Stimulated activated CD8-positive, alpha-beta memory T cell treated with anti-CD3 and anti-CD28 coated beads, Interleukin-7, amount 100 ng/mL, for 1 hour (primary cell): ENCODE measurements at places on chromosomes 6 and 20.

GRCh38 chr6:9504191-9504590 is 910.7 kb downstream of the TFAP2A start:
- DNase-seq, result no peak

GRCh38 chr6:22150368-22151035 is 146.3 kb downstream of the PRL start:
- DNase-seq, result no peak

GRCh38 chr20:18527339-18527738 is 19.6 kb downstream of the SEC23B start:
- no peak for DNase-seq

GRCh38 chr6:5998711-5999687 is 7.7 kb downstream of the NRN1 start:
- no peak for DNase-seq

DNA sequence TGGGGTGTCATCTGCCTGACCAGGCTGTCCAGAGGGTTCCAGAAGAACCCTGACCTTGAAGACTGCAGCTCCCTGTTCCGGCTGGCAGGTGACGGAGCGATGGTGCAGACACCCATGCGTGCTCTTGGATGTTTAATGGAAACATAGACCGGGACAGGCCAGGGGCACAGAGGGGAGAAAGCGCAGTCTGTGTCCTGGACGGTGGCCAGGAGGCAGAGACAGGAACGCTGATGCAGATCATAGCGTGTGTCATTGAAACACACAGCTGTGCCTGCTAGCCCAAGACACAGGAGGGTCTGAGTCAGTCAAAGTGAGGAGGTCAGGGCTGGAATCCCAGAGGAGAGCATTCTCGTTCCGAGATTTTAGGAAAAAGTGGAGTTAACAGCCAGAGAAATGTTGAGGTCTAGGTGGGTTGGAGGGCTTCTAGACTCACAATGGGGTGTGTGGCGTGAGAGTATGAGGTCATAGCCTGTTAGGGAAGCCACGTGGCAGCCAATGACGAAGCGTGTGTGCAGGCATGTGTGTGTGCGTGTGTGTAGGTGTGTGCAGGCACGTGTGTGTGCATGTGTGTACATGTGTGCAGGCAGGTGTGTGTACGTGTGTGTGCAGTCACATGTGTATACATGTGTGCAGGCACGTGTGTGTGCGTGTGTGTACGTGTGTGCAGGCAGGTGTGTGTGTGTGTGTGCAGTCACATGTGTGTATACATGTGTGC is 167.0 kb downstream of the ERMARD start:
- no peak for DNase-seq

DNA sequence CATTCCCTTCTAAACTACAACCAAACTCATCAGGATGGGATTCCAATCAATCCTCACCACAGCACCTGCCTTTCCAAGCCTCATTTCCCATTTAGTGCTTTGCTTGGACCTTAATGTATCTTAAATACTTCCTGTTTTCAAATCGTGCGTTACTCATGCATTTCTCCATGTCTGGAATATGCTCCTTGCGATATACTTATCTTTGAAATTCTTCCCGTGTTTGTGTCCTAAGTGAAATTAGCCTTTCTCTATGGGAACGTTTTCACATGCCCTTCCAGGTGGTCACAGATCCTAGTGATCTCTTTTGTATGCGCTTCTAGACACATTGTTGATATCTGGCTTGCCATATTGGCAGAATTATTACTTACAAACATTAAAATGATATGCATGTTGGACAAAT is 620.6 kb upstream of the AGPAT4 start:
- DNase-seq, result no peak

- DNase-seq, result no peak
These were observed 61.1 kb downstream of the TSPYL4 start for GRCh38 chr6:116192786-116193185.

- DNase-seq, result no peak
These were observed 278.5 kb upstream of the MARCKS start for GRCh38 chr6:113578691-113579090.

- no peak for DNase-seq
These were observed 23.9 kb upstream of the APMAP start for GRCh38 chr20:25016471-25016870.

- peak; percentile 14 for DNase-seq
These were observed 1.6 kb upstream of the ATXN1 start for GRCh38 chr6:16762550-16763477.

DNA sequence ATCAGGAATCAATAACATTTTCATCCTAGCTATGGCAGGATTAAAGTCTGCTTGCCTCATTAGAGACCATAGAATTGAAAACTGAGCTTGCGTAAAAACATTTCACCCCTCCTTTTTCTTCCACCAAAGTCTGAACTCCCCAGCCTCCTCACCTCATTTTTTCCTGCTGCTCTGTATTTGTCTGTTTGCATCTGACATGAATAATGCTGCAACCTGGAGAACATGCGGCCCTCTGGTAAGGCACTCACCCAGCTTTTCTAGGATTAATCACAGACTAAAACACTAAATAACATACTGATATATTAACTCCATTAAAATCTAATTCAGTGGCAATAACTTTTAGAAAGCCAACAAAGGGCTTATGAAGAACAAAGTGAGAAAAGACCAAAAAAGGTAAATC is 677.7 kb upstream of the NRSN1 start:
- DNase-seq, result no peak

GRCh38 chr6:42819803-42820511 is 38.1 kb downstream of the BICRAL start:
- no peak for DNase-seq

GRCh38 chr6:145789443-145789842 is 25.2 kb downstream of the FBXO30 start:
- DNase-seq, result no peak

- DNase-seq, result no peak
These were observed 3.3 kb upstream of the ACSS1 start for GRCh38 chr20:25061103-25061799.

DNA sequence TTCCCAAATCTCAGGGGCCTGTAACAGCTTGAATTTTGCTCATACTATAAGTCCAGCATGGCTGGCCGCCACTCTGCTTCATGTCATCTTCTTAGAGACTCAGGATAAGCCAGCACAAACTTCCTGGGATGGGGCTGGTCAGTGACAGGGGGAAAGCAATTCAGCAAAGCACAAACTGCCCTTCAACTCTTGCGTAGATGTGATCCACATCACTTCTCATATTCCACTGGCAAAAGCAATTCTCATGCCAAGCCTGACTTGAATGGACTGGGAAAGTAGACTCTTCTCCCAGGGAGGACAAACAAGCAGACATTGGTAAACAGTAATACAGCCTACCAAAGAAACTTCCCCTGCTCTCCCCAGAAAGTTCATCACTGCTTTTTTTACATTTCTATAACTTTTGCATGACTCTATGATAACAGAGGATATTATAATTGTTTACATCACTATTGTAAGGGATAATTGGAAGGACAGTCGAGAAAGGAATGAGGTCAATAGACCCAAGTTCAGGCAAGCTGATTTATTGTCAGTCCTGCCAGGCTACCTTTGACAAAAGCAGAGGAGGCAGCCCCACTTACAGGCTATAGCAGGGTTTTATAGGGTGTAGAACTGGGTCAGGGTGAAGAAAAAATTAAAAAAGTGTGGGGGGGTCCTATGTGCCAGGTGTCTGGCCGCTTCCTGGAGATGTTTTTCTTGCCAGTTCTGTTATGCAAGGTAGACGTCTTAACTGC is 37.4 kb downstream of the RBM24 start:
- DNase-seq, result no peak

DNA sequence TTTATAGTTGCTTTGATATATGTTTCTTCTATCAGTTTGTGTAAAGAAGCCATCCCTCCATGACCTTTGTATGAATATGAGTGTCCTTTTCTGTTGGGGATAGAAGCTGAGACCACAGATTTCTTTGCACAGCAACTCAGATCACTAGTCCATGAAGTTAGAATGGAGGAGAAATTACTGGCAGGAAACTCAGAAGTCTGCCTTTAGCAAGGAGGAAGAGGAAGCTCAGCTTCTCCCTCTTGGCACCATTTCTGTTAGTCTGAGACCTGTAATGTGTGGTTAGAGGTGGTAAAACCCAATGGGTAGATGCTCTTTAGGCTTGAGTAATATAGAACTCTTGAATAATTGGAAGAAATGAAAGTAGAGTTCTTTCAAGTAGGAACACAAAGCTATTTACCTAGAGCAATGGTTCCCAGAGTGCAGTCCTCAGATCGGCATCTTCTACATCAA is 995.3 kb upstream of the FLRT3 start:
- DNase-seq, result no peak

DNA sequence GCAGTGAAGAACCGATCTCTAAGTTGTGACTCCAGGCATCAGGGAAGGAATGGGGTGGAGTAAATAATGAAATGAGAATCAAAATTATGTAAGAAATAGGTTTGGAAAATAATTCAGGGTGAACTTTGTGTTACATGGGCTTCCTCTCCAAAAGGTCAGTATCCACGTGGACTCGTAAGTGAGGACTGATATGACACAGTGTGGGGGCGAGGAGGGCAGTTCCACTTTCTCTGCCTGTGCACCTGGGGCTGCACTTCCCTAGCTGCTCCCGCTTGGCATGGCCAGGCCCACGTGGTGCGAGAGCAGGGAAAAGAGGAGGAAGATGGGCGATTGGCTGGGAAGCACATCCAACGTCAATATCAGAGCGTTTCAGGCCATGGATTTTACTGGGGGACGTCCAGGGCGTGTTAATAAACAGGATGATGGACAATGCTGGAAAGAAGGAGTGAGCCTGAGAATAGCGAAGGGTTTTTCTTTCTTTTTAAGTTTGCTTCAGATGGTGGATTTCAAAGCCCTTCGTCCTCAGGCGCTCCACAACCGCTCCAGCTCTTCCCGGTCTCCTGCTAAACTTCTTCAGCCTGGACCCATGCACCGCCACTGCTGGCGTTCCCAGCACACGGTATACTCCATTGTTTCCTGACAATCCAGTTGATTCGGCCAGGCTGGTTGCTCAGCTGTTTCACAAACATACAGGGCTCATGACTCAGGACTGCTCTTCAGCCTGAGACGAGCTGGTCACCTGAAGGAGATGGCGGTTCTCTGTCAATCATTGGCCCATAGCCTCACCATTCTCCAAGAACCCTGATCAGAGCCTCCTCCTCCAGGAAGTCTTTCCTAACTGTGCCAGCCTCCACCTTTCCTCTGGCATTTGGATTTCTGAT is 11.8 kb downstream of the CCR6 start:
- DNase-seq, result no peak

GRCh38 chr20:44523746-44524145 is 1.9 kb upstream of the SERINC3 start:
- DNase-seq, result no peak

- no peak for DNase-seq
These were observed 77.1 kb downstream of the WASF1 start for GRCh38 chr6:110102411-110102810.

GRCh38 chr20:37913567-37914366 is 10.8 kb downstream of the VSTM2L start:
- DNase-seq, result no peak

GRCh38 chr6:140661691-140662090 is 1287.2 kb upstream of the CITED2 start:
- no peak for DNase-seq

DNA sequence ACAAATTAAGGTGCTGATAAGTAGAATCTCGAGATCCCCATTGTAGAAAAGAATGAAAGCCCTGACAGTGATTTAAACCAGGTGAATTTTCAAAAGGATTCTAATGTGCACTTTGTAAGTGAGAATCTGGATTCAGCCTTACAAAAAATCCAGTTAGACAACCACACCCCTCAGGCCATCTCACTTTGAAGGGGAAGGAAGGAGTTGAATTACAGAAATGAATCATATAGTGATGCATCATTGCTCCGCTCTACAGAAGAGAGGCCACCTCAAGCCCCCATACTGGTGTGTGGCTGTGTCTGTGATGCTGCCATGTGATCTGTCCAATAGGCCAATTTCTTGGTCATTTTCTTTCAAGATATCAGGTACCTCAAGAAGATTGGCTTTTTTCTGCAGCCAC is 85.5 kb upstream of the NT5E start:
- DNase-seq, result no peak

- DNase-seq, result no peak
These were observed 94.8 kb downstream of the UBE3D start for GRCh38 chr6:82970839-82971238.

GRCh38 chr6:48412656-48413055 is 301.7 kb upstream of the PTCHD4 start:
- no peak for DNase-seq

- no peak for DNase-seq
These were observed 52.2 kb downstream of the NPEPL1 start for GRCh38 chr20:58744836-58745235.

DNA sequence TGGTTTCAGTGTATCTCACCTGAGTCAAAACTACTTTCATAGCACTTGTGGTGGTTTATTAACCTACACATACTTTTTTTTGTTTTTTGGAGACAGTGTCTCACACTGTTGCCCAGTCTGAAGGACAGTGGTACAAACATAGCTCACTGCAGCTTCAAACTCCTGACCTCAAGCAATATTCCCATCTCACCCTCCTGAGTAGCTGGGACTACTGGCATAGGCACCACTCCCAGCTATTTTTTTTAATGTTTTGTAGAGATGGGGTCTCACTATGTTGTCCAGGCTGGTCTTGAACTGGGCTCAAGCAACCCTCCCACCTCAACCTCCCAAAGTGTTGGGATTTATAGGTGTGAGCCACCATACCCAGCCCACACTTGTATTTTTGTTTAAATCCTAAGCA is 49.7 kb downstream of the STAU1 start:
- DNase-seq, result no peak

- no peak for DNase-seq
These were observed 1.9 kb downstream of the RNF217 start for GRCh38 chr6:124963831-124964763.

- DNase-seq, result no peak
These were observed 24.5 kb downstream of the TOX2 start for GRCh38 chr20:43938932-43939761.

DNA sequence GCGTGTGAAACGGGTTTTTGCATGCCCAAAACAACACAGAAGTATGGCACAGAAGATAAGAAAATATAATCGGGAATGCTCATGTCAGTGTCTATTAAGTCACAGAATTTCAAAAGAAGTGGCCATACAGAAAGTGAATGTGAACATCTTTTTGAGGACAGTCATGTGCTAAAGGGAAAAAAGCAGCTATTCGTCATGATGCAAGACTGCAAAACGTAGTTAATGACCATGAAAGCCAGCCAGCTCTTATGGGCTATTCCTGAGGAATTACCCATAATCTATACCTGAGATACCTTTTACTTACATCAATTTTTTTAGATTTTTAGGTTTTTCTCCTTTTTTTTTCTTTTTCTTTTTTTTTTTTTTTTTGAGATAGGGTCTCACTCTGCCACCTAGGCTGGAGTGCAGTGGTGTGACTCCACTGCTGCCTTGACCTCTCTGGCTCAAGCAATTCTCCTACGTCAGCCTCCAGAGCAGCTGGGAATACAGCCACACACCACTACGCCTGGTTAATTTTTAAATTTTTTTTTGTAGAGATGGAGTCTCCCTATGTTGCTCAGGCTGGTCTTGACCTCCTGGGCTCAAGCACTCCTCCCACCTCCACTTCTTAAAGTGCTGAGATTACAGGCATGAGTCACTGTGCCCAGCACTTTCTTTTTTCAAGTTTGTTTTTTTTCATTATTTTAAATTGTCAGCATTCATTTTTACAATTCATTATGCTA is 18.1 kb upstream of the ZBP1 start:
- no peak for DNase-seq
